ENCODE measurements at places on chromosomes 2 and 18.

DNA sequence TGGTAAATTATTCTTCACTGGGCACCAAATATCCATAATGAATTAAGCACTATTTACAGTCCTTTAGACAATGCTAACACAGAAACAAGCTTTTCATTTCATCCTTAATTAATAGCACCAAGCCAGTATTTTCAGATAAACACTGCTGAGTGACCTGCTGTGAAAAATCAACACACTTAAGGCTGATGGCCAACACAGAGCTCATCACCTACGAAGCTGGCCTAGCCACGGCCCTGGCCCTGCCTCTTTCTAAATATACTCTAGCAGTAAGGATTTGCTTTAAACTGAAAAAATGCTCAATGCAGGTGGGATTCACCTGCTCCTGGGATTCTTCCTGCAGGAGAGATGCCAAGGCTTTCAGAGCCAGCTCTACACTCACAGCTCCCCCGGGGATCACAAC lies 18.4 kb downstream of the CYB5A start:
- DNase-seq: no peak

DNA sequence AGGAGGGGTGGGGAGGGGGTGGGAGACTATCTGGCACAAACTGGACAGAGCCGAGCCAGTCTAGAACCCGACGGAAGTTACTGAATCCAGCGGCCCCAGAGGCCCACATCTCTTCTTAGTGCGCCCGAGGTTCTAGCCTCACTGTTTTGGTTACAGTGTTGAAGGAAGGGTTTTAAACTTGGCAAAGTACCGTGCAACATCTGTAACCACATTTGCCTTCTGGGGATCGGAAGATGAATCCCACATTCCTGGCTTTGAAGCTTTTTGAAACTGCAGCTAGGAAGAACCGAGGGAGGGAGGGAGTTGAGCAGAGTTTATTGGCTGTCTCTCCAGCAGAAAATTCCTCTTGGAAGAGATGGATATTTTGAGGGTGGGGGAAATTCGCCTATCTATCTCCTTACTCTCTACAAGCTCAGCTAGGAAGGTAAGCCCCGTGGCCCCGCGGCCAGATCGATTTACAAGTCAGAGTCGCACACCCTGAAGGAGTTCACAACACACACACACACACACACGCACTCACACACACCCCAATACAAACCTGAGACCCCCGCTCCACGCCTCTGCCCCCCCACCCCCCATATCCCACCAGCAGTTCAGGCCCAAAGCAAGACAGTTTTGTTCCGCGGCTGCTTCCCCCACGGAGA lies 1.0 kb downstream of the ACVR1 start:
- no peak for DNase-seq

- DNase-seq: no peak
These were observed 11.2 kb downstream of the SLC40A1 start for GRCh38 chr2:189569295-189569910.

DNA sequence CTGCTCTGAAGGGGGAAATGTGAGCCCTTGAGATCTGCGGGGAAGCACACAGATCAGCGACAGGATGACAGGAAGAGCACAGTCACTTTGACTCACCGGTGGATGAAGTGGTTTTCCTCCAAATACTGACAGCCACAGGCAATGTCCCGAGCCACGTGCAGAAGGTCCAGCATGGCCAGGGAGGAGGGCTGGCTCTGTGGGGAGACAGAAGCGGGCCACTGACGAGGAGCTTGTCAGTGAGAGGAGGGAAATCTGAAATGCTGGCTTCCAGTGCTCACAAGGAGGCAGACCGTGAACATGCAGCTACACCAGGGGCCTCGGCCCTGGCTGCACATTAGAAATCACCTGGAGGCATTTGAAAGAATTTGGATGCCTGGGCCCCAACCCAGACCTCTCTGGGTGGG lies 98.7 kb downstream of the CLIP4 start:
- no peak for DNase-seq

- no peak for DNase-seq
These were observed 19.7 kb downstream of the PTPN18 start for GRCh38 chr2:130375291-130376266.

- no peak for DNase-seq
These were observed 556.3 kb downstream of the ARHGAP15 start for GRCh38 chr2:143685421-143686078.

All from activated CD4-positive, alpha-beta T cell treated with anti-CD3 and anti-CD28 coated beads for 24 hours (primary cell).